Activated gamma-delta T cell treated with anti-CD3 and anti-CD28 coated beads, Interleukin-2, amount 50 U/mL, for 16 hours (primary cell): ENCODE measurements at places on chromosomes 3 and 15.

DNA sequence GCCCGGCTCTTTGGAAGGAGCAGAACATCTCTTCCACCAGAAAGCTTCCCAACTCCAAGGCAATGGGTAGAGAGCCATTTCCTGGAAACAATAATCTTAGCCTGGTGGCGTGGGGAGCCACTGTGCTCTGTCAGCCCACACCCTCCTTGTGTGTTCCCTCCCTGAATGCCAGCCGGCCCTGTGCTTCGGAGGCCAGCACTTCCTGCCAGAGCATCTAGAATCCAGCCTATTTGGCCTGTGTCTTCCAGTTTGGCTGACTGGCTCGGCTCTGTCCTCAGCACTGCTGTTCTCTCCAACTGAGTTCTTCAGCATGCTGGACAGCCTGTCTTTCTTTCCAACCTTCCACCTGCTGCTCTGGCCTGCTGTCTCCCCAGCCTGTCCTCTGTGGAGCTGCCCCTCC, 349.3 kb downstream of the MFSD1 start:
- DNase-seq, result no peak

DNA sequence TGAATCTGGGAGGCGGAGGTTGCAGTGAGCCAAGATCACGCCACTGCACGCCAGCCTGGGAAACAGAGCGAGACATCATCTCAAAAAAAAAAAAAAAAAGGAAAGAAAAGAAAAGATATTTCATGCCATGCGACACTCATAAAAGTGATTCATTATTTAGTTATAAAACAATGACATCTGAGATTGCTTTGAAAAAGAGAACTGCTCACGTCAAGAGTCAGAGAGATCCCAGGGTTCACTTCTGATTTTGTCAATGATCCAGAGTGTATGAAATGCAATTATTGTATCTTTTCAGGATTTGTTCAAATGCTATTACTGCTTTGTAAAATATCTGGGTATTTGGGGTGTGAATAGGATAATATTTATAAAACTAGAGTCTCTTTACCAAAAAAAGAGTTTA, 6.0 kb upstream of the SAMD7 start:
- DNase-seq, result no peak

GRCh38 chr3:72473156-72473555, 375.1 kb downstream of the SHQ1 start:
- no peak for DNase-seq

DNA sequence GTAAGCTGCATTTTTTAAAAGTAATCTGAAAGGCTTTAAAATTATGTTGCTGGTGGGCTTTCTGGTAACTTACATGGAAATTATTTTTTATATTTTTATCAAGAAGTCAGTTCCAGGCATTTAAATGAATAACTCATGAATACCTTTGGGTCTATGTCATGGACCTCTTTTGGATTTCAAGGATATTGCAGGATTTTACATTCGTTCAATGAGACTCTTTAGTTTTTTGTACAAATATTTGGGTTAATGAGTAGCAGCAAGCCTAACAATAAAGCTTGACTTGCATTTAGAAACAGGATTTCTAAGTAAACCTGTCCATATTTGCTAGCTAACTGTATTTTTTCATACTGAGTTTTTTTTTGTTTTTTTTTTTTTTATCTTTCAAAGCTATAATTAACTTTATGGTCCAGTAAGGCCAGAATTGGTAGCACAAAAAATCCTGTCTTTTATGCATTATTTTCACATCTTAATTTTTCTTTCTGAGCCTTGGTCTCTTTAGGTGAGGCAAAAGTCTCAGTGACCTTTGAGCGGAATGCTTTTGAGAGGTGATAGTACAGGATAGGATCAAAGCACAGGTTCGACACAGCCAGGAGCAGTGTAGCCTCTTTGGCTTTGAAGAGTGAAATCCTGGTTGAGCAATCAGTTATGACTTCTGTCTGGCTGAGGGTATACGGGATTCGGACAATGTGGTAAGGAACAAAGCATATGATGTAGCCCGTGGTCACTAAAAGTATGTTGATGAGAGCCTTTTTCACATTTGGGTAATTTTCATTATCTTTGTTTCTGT, 4.8 kb downstream of the GPR171 start:
- DNase-seq, result no peak

DNA sequence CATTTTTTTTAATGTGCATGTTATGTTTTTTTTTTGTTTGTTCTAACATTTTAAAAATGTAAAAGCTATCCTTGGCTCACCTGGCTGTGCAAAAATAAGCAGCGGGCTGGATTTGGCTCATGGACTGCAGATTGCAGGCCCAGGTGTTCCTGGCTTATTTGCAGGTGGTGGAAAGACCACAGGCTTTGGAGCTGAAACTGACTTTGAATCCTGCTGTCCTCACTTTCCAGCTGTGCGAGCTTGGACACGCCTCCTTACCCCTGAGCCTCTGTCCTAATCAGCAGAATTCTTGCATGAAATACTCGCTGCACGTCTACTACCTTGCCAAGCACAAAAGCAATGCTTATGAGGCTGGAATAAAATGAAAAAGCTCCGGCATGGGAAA, 188.7 kb upstream of the TPM1 start:
- no peak for DNase-seq

DNA sequence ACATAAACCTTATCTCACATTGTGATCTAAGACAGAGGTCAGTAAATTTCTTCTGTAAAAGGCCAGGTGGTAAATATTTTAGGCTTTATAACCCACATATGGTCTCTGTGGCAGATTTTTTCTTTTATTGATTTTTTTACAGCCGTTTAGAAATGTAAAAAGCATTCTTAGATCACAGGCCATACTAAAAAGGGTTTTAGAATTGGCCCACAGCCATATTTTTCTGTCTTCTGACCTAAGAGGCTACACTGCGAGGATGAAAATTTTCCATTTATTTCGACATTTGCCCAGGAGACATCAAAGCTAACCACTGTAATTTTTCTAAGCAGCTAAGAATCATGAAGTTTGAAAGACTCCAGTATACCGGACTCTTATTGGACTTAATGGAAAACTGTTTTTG, 377.2 kb upstream of the SGO1 start:
- DNase-seq, result no peak
